ENCODE measurements at places on chromosomes 13 and 19.

DNA sequence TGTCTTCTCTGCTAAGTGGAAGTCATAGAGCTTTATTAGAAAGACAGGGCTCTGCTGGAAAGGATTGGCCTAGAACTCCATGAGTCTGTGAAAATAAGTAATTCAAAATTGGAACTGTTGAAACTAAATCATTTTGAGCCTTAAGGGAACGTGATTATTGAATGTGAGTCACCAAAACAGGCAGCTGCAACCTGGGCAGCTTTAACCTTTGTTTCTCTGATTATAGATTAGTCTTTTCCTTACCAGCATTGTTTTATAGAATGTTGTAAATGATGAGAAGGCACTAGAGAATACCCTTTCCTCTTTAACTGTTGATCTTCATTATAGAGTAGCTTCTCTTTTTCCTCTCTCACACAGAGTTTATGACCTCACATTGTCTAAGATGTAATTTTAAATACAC lies 638.8 kb upstream of the SLITRK6 start:
- DNase-seq: no peak

DNA sequence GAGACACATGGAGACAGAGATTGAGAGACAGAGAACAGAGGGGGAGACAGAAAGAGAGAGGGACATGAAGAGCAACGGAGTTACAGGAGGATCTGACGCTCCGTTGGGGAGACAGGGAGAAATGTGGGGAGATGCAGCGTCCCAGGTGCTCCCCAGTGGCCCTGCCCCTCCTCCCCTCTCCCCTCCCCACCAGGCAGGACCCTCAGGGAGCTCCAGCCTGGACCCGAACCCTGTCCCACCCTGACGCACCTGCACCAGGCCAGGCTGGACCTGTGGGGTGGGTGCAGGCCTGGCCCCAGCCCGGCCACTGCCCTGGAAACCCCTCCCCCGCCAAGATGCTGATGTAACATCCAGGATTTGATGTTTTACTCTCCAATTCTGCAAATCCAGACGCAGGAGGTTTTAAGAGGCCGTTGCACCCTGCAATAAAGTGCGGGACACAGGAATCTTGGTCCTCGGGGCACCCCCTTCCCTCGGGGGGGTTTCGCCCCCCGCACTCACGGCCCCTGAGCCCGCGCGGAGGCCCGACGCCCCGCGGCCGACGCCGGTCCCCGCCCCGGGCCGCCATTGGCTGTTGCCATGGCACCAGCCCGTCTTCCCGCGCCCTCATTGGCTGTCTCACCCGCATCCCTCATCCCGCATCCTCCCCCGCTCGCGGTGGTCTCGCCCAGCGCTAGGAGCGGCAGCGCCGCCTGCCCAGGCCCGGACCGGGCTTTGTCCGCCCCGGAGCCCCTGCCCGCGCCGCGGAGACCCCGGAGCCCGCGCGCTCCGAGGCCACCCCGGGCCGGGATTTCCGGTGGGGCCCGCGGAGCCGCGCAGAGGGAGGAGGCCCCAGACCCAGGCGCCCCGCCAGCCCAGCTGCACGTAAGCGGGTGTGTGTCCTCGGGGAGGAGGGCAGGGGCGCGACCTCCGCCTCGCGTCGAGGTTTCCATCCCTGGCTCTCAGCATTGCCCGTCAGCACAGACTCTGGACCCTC lies at the start of gene APC2:
Gene APC2, plus strand, starts transcription at position 655 of the 976 bp plus-strand sequence. CDS start 2,881 bp downstream, outside the sequence.
- no peak for DNase-seq

- no peak for DNase-seq
Measured at GRCh38 chr19:1053176-1054101, 13.5 kb upstream of the ARHGAP45 start.

- no peak for DNase-seq
Measured at GRCh38 chr19:1516395-1516753, 3.6 kb upstream of the ADAMTSL5 start.

DNA sequence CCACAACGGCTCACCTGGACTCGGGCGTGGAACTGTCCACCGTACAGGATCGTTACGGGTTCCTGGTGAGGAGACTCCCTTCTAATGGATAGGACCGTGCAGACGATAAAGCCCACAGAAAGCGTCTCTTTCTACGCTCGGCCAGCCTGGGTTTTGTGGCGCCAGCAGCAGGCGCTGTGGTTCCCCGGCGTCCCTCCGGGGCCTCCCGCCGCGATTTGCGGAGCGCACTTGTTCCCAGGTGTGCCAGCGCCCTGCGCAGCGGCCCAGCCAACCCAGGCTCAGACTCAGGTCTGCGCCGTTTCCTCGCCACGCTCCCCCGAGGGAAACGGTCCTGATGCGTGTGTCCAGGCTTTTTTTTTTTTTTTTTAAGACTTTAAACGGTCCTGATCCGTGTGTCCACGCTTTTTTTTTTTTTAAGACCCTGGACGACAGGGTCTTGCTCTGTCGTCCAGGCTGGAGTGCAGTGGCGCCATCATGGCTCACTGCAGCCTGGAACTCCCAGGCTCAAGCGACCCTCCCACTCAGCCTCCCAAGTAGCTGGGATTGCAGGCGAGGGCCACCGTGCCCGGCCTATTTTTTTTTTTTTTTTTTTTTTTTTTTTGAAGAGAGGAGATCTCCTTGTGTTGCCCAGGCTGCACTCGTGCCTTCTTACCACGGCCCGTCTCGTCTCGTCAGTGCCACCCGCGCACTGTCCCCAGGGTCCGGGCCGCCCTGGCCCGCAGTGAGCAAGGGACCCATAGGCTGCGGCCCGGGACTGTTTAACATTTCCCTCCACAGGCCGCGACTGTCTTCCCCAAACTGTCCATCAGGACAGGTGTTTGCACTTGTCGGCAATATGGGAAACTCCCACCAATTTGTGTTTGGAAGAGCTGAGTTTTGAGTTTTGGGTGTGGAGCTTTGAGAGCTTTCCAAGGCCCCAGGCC lies 23.8 kb downstream of the GJA3 start:
- DNase-seq: no peak

DNA sequence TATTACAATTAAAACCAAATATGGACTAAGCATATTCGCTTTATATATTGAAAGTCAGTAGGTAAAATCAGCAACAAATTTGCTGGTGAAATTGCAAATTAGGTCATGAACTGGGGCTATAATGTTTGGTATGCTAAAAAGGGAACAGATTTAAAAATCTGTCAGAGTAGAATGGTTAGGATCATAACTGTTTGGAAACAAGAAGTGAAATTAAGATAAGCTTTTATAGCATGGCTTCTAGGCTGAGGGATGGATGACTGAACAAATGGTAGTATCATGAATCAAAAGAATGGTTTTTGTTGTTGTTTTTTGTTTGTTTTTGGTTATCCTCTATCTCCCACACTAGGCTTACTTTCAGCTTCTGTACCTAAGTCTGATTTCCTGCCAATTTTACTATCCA lies 1090.4 kb downstream of the PCDH9 start:
- DNase-seq: no peak

DNA sequence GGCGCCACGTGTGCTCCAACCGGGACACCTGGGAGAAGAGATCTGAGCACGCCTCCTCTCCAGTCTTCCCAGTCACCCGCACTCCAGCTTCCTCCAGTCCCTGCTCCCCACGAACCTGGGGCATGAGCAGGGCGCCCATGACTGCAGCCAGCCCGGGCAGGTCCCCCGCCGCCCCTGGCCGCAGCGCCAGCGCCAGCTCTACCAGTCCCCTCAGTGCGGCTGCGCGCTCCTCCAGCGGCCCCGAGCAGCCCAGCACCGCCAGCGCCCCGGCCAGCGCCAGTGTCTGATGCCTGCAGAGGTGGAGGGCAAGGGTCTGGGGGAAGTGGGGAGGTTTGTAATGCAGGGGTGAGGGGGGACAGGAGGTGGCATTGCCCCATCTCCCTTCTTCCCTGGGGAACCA lies 13.1 kb downstream of the SH2D3A start:
- no peak for DNase-seq

- no peak for DNase-seq
Measured at GRCh38 chr13:36101157-36101556, 30.0 kb downstream of the DCLK1 start.

DNA sequence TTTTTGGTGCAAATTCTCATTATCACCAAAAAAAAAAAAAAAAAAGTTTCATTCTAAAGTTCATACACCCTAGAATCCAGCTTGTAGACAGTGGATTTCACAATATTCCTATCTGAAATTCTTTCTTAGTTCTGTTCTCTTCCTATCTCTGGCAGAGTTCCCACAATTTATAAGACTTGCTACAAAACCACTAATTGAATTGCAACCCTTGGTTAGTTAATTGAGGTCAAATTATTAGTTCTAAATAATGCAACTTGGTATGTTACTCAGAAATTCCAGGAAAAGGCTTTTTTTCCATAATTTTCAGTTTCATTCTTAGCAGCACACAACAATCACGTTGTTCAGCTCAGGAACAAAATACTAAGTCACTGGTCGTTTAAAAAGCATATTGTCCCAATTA lies 58.5 kb downstream of the SPATA13 start:
- no peak for DNase-seq

DNA sequence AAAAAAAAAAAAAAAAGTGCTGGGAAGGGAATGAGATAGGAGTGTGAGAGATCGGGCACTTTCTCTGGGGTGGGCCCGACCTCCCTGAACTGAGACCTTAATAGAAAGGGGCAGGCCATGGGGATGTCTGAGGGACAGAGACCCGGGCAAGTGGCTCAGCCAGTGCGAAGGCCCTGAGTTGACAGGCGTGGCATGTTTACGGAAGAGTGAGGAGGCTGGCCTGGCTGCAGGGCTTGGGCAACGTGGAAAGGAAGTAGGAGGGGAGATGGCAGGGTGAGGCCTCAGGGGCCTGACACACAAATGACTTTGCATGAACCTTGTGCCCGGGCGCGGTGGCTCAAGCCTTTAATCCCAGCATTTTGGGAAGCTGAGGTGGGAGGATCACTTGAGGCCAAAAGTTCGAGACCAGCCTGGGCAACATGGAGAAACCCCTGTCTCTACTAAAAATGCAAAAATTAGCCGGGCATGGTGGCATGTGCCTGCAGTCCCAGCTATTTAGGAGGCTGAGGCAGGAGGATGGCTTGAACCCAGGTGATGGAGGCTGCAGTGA lies 13.9 kb downstream of the FCHO1 start:
- no peak for DNase-seq

GRCh38 chr19:38655148-38655824 lies 7.8 kb downstream of the ACTN4 start:
- no peak for DNase-seq

DNA sequence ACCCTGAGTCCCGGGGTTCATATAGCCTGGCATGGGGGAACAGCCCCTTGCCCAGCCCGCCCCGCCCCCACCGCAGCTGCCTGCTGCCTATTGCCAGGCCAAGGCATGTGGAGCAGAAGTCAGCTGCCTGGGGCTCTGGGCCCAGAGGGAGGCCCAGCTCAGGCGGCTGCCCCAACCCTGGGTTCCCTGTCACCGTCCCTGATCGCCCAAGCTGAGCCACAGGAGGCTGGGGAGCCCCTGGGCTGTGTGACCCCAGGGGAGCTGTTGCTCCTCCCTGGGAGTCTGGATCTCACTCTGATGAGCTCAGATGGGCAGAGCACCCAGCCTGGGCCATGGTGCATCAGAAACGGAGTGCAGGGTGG lies 1.4 kb downstream of the PLIN4 start:
- no peak for DNase-seq
